ENCODE measurements at places on chromosomes 1 and 21. TPM values are rescaled to one million over a fixed set of nuclear protein-coding genes. Genes with fewer than 3 reads are reported as not detected.

The NTMT2 gene
- total RNA-seq, result not detected

The LRRC53 gene
- not detected for total RNA-seq

The PEX10 gene
- 19.8 TPM for total RNA-seq

The ASTN1 gene
- total RNA-seq, result not detected

The RNF2 gene
- 31.4 TPM for total RNA-seq

The SLC30A10 gene
- not detected for total RNA-seq

The LCE1F gene
- total RNA-seq, result not detected

The RGS18 gene
- total RNA-seq, result not detected
